ENCODE measurements at places on chromosomes 16 and 17.

DNA sequence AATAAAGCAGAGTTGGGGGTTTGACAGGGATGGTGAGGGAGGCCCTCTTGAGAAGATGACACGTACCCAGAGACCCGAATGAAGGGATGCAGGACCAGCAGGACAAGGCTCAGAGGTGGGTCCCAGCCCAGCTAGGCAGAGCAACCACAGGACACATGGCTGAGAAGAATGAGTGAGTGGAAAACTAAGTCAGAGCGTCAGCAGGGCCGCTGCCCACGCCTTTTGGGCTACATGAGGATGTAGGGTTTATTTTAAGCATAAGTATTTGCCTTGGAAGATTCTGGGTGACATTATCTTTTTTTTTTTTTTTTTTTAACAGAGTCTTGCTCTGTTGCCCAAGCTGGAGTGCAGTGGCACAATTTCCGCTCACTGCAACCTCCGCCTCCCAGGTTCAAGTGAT is 176.0 kb downstream of the TMEM132E start:
- DNase-seq = no peak

- no peak for DNase-seq
These were observed 1139.8 kb downstream of the CDH11 start for GRCh38 chr16:63982110-63982509.

- no peak for DNase-seq
These were observed 8.8 kb downstream of the MMP25 start for GRCh38 chr16:3054965-3055733.

GRCh38 chr17:79003661-79004411 is 5.7 kb downstream of the CANT1 start:
- no peak for DNase-seq

GRCh38 chr17:3049705-3050295 is 13.6 kb downstream of the OR1D5 start:
- no peak for DNase-seq

GRCh38 chr17:81741594-81742452 is 29.7 kb downstream of the SLC25A10 start:
- DNase-seq = no peak

GRCh38 chr17:80111702-80112470 is 10.5 kb downstream of the GAA start:
- no peak for DNase-seq

- no peak for DNase-seq
These were observed 26.4 kb downstream of the KATNB1 start for GRCh38 chr16:57761957-57762356.

DNA sequence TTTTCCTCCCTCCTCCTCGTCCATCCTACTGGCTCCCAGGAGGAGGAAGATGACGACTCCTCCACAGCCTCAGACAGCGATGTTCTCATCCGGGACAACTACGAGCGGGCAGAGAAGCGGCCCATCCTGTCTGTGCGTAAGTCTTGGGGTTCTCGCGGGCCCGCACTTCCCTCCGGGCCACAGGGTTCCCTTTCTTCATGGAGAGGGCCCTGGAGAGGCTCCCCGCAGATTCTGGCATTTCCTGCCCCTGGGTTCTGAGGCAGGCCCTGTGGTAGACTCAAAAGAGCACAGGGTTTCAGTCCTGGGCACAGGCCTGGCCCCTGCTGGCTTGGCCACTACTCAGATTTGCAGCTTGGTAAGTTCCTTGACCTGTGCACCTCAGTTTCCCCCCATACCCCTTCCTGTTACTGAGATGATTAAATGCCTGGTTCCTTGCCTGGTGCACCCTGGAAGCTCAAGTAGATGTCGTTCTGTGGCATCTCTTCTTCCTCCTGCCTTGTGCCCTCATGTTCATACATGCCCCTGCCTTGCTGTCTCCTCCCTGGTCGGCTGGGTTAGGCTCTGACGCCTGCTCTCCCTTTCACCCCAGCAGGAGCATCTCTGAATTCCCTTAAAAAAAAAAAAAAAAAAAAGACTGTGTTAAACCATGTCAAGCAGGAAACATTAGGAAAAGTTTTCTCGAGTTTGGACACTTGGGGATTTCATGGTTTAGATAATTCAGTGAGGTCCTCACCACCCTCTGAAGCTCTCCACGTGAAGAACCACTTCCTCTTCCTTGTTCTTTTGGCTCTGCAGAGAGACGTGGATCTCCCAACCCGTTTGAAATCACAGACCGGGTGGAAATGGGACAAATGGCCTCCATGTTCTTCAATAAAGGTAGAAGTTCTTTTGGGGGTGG is 14.3 kb upstream of the NAT9 start:
- DNase-seq = no peak

DNA sequence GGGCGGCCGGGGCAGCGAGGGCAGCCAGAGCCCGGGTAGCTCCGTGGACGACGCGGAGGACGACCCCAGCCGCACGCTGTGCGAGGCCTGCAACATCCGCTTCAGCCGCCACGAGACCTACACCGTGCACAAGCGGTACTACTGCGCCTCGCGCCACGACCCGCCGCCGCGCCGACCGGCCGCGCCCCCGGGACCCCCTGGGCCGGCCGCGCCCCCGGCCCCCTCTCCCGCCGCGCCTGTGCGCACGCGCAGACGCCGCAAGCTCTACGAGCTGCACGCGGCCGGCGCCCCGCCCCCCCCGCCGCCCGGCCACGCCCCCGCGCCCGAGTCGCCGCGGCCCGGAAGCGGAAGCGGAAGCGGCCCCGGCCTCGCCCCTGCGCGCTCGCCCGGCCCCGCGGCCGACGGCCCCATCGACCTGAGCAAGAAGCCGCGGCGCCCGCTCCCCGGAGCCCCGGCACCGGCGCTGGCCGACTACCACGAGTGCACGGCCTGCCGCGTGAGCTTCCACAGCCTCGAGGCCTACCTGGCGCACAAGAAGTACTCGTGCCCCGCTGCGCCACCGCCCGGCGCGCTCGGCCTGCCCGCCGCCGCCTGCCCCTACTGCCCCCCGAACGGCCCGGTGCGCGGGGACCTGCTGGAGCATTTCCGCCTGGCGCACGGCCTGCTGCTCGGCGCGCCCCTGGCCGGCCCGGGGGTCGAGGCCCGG is 36.1 kb upstream of the ZC3H18 start:
- DNase-seq = peak; percentile 73

GRCh38 chr17:14032234-14032633 is 37.1 kb upstream of the COX10 start:
- DNase-seq = no peak

GRCh38 chr17:41739661-41740352 is 5.4 kb upstream of the HAP1 start:
- DNase-seq = no peak

- DNase-seq = no peak
These were observed 622.2 kb downstream of the TOX3 start for GRCh38 chr16:51924744-51925143.

DNA sequence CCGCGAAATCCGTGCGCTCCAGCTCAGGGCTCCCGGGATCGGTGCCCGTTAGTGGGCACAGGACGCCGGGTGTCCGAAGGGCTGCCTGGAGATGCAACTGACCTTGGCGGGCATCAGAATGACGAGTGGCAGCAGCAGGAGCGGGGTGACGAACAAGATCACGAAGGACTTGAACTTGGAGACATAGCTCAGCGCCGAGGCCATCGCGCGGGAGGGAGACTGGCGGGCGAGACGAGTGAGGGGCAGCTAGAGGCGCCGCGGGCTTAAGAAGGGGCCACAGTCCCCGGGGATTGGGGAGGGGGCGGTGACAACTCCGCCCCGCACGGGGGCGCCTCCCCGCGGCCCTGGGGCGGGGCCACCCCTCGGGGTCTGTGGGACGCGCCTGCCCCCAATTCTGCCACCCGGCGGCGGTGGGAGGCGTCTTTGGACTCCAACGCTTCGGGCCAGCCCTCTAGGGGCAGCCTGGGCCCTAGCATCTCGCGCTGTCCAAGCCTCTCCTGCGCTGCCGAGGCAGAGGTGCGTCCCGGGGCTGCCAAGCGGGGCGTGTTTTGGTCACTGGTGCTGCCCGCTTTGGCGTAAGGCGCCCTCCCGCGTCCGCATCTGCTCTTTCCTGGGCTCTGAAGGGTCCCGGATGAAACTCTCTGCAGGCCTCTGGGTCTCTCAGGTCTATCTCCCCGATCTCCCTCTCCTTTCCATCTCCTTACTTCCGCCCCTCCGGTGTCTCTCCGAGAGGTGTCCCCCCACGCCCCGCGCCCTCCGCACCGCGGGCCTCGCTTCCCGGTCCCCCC is at the start of gene SLC13A5:
TSS of gene SLC13A5 (minus strand) at position 240 of the 788 bp plus-strand sequence. CDS start at position 204, 36 bp downstream.
- DNase-seq = no peak

- DNase-seq = no peak
These were observed 8.5 kb upstream of the PIK3R6 start for GRCh38 chr17:8875957-8876356.

DNA sequence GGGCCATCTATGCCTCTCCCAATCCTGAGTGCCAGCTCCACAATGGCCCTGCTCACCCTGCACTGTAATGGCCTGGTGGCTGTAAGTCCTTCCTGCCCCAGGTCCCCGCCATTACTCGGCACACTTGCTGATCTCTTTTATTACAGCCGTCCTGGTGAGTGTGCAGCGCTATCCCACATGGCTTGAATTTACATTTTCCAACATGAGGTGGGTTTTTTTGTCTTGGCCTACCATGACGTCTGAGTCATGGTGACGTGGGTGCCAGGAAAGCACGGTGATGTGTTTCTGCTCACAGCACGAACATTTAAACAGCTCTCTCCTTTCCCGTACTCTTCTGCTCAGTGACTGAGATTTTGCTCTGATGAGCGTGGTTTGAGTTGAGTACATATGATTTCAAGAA is 55.2 kb upstream of the FOXF1 start:
- DNase-seq = no peak

DNA sequence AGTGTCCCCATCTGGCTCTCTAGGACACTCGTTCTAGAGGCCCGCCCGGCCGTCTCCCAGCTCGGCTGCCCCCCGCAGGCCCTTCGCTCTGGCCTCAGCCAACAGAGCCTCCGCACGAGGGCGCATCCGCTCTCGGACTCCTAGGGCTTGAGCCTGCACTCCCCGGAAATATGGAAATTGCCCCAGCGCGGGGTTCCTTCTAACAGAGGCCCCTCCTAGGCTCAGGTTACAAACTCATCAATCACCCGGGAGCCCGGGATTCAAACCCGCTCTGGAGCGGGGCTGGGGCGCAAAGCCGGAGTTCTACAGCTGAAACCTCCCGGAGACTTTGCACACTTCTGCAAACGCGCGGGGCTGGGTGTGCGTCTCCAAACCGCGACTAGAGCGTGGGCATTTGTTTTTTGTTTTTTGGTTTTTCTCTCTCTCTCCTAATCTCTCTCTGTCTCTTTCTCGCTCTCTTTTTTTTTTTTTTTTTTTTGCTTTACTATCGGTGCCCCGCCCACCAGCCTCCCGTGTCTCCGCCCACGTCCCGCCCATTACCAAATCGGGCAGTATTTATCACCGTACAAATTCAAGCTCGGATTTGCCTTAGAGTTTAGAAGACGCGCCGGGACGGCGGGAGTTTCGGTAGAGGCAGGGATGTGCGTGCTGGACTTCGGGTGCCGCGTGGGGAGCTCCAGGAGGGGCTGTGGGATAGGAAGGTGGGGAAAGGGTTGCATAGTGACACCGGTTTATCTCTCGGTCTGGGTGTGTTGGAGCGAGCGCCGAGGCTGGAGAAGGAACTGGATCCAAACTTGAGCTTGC is 2.4 kb upstream of the FOXL1 start:
- no peak for DNase-seq

- DNase-seq = no peak
These were observed 259.4 kb upstream of the TNRC6C start for GRCh38 chr17:77698903-77699623.

- peak; percentile 64 for DNase-seq
These were observed at the start of gene ROGDI for GRCh38 chr16:4801962-4802658. ROGDI (minus strand) TSS chr16:4802633; CDS start chr16:4802571, 62 bp downstream.

GRCh38 chr16:86377251-86378022 is 132.9 kb upstream of the FOXF1 start:
- DNase-seq = no peak

DNA sequence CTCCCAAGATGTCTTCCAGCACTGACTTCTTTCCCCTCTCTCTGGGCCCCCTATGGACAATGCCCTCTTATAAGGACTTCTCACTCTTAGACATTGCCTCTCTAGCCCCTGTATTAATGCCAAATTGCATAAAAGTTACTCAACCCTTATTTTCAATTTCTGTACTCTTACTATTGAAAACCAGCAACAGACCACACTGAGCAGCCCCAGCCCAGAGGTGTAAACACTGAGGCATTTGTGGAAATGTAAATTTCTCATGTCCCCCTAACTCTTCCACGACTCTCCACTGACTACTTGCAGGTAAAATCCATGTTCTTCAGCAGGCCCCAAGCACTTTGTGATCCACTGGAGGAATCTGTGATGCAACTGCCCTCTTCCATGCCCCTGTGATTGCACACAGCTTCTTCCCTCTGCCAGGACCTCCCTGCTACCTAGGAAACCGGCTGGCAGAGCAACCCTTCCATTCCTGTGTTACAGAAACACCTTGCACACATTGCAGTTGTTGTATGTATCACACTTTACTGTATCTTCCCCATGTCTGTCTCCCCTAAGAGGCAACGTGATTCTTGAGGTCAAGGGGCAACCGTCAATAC is 4.4 kb downstream of the N4BP1 start:
- DNase-seq = no peak

DNA sequence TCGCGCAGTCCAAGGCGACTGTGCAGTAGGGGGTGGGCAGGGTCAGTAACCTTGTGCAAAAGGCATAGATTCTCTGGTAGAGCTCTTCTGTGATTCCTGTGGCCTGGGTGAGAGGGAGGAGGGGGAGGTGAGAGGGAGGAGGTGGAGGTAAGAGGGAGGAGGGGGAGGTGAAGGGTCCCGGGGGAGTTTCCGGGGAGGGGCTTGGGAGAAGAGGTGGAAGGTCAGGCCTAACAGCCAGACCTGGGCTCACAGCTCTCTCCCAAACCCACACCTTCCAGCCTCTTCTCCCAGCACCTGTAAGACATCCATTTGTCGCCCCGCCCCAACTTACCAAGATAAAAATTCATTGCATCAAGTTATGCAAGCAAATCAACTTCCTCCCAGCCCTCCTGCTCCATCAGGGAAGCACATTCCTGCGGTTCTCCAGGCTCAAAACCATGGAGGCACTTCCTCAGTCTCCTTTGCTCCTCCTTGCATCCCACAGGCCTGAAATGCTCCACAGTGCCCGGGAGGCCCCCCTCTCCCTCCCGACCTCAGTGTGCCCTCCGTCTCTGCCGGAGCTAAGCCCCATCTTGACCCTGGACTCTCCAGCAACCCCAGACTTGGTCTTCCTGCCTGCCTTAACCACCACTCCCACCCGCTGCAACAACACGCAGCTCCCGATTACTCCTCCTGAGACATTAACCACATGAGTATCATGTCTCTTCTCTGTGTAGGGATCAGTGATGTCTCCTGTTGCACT is 30.5 kb downstream of the PIK3R6 start:
- no peak for DNase-seq

Measured in stimulated activated CD8-positive, alpha-beta memory T cell treated with anti-CD3 and anti-CD28 coated beads, Interleukin-4, amount 100 ng/mL, for 24 hours (primary cell).